ENCODE measurements at places on chromosomes 5 and 9.

- no peak for DNase-seq
Observed at GRCh38 chr9:93620881-93621820, 44.8 kb downstream of the PHF2 start.

DNA sequence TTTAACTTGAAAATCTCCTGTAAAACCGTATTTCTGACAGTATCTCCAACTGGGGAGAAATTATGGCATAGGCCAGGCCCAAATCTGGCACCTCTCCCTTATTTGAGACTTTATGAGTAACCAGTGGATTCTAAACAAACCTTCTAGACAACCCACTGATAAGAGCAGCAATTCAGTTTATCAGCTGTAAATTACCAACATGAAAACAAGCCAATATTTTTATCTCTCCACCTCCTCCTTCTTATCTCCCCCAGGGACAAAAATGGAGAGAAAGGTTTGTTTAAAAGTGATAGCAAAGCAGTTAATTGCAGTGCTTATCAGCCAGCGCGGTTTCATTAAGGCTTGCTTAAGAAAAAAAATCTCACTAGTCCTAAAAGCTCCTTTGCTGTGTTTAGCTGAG is 53.8 kb downstream of the KCNV2 start:
- no peak for DNase-seq

DNA sequence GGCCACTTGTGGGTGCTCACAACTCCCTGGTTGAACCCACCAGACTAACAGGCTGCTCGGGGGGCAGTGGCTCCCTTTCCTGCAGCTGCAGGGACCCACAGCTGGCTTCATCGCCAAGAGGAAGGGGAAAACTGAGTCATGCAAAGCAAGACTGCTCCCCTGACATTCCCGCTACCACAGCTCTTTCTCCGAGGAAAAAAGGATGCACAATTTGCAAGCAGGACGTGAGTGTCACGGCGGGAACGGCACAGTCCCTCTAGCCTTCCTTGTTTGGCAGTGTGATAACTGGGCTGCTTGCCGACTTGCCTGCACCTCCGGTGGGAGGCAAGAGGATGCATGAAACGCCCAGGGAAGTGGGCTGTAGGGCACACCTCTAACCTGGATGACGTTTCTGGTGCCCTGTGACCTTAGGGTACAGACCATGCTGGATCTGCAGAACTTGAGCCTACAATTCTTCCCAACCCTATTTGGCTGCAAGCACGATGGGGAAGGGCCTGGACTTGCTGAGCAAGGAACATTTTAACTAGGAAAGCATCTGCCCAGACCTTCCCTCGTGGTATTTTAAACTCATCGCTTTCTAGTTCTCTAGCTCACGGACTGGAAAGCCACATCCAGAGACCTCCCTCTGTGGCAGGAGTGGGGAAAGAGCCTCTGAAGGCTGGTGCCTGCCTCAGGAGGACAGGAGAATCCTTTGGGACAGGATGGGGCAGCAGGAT is 7.8 kb downstream of the SH3PXD2B start:
- no peak for DNase-seq

- DNase-seq: no peak
Observed at GRCh38 chr5:159878988-159879471, 37.3 kb upstream of the ADRA1B start.
